Vagina (tissue), 2 donors: ENCODE measurements at places on chromosomes 16 and 17. TPM values are rescaled to one million over a fixed set of nuclear protein-coding genes. Genes with fewer than 3 reads are reported as not detected.

Gene HAS3
- total RNA-seq: 25.8 TPM

Gene KRT27
- not detected for total RNA-seq

Gene KRTAP9-4
- total RNA-seq: not detected

Gene CA5A
- not detected for total RNA-seq

Gene CD68
- total RNA-seq: 40.0 TPM
